ENCODE measurements at places on chromosomes 13 and 19.

DNA sequence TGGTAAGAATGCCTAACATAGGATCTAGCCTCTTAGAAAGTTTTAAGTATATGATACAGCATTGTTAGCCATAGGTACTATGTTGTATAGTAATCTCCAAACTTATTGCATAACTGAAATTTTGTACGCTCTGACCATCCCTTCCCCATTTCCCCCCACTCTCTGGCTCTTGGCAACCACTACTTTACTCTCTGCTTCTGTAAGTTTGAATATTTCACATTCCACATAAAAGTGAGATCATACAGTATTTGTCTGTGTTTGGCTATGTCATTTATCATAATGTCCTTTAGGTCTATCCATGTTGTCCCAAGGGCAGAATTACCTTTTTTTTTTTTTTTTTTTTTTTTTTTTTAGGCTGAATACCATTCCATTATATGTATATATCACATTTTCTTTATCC is 396.9 kb downstream of the DLEU7 start:
- DNase-seq, result no peak

DNA sequence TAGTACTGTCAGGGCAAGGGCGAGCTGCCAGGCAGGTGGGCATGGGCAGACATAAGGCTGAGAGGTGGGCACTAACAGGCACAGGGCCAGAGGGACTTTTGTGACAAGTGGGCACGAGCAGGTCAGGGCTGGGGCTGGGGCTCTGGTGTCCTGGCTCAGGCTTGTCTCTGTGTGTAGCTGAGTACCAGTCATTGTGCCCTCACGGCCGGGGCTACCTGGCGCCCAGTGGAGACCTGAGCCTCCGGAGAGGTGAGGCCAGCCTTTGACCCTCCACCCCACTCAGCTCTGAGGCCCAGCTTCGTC is 21.6 kb downstream of the LTBP4 start:
- DNase-seq, result no peak

DNA sequence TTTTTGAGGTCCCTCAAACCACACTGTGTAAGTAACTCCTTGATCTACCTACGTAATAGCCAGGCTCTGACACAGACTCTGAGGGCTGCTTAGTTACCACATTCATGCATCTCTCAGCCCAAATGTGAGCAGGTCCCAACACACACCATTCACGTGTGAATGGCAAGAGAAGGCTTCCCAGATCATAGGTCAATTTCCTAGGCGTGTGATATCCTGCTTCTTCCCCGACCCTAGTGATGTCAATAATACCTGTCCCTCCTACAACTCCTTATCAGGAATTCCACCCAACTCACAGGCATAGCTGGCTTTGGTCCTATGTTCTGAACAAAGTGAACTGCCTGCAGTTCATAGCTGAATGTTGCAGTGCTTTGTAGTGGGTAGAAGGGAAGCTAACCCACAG is 334.5 kb downstream of the RFC3 start:
- no peak for DNase-seq

DNA sequence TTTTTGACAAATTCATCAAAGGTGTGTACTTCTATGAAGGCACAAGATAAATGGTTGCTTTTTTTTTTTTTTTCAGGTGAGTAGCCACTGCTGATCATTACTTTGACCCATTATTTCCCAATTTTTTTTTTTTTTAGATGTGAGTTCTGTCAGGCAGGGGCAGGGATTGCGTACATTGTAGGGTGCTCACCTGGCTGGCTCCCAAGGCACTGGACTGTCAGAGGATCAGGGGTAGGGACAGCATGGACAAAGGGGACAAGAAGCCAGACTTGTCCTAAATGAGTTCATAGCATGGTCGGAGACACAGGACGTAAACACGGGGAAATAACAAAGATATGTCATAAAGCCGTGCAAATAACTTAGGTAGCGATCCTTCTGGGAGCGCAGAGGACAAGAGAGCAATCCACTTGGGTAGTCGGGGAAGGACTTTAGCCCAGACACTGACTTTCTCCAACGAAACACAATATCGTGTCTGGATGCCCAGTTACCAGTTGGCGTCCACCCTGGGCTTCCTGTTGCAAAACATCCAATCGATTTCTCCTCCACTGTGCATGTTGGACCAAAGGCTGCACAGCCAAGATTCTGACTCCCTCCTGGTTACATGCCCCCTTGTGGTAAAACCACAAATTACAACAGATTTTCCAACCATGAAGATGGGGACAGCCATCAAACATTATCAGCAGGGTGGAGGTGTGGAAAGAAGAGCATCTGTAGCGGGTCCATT is 27.5 kb upstream of the KATNAL1 start:
- DNase-seq, result peak; percentile 25

DNA sequence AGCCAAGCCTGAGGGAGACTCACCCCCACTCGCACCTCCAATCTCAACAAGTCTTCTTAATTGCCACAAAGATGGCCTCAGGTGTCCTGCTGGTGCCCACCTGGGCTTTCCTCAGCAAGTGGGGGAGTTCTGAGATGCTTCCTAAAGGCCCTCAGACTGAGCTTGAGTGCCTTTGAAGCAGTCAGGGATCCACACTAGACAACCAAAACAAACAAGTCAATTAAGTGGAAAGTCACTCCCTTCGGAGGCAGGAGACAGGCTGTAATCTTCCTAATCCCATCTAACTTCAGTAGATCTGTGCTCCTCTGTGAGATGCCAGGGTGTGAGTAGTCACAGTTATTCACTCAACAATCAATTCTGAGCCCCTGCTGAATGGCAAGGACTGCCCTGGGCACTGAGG is 68.3 kb upstream of the SERP2 start:
- DNase-seq, result no peak

- no peak for DNase-seq
Observed at GRCh38 chr13:61898207-61898606, 482.6 kb upstream of the PCDH20 start.

- no peak for DNase-seq
Observed at GRCh38 chr19:11181488-11181887, 15.9 kb downstream of the KANK2 start.

DNA sequence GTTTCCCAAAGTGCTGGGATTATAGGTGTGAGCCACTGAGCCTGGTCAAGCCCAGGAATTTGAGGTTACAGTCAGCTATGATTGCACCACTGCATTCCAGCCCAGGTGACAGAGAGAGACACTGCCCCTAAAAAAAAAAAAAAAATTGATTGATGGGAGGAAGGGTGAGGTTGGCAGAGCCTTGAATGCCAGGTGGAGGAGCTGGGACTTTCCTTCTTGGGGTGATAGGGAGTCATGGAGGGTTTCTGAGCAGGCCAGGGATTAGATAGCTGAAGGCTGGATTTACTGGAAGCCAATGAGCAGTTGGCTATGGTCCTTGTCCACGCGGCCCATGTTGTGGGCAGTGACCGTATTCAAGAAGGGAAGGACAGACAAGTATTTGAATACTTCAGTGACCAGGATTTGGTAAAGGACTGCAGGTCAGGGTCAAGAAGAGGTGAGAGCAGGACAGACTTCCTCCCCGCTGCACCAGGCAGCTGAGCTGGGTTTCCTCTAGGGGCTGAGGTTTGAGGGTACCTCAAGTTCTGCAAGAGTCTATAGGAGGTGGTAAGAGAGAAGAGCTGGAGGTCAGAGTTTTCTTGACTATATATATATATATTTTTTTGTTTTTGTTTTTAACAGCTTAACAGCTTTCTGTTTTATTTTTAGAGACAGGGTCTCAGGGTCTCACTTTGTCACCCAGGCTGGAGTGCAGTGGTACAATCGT is 6.9 kb upstream of the ICAM4 start:
- DNase-seq, result no peak

DNA sequence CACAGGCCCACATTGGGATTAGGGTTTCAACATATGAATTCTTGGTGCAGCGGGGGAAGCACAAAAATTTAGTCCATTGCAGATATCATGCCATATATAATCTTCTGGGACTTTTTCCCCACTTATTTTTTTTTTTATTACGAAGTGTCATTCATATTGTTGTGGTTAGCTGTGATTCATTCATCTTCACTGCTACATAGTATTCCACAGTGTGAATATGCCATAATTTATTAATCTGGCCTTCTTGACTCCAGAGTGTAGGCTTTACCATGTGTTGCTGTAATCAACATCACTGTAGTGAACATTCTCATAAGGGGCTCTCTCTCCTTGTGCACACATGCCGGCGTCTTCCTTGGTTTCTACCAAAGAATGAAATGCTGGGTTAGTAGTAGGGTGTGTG is 53.4 kb upstream of the RGCC start:
- DNase-seq, result no peak

- DNase-seq, result no peak
Observed at GRCh38 chr19:19719798-19720197, 13.1 kb downstream of the ZNF14 start.

DNA sequence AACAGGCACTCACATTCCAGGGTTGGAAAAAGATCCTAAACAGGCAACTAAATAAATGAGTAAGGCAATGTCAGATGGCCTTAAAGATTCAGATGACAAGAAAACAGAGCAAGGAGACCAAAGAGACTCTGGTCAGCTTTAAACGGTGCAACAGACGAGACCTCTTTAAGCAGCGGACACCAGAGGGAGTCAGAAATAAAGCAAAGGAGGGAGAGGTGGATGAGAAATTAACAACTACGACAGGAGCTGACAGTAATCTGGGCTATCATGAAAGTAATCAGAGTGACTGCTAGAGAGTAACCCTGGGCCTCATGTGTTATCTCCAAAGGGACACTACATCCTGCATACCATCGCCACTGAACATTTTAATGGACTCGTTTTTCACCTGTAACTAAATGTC is 1.1 kb downstream of the ZNF550 start:
- no peak for DNase-seq

Data from kidney capillary endothelial cell (primary cell).